ENCODE measurements at places on chromosomes 4 and X.

GRCh38 chr4:6974138-6974848, 64.7 kb downstream of the TBC1D14 start:
- peak; percentile 64 for DNase-seq

DNA sequence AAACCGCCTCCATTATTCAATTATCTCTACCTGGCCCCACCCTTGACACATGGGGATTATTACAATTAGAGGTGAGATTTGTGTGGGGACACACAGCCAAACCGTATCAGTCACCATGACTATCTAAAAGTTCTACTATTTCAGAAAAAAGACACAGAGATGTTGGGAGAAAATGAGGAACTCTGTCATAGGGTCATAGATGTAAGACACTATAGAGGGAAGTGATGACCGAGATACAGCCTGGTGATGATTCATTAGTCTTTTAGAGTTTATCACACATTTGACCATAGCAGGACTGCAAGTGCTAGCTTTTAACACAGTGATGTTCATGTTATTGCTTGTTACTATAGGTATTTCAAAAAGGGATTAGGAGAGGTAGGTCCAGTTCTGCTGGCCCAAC, 357.0 kb upstream of the AADAT start:
- no peak for DNase-seq

DNA sequence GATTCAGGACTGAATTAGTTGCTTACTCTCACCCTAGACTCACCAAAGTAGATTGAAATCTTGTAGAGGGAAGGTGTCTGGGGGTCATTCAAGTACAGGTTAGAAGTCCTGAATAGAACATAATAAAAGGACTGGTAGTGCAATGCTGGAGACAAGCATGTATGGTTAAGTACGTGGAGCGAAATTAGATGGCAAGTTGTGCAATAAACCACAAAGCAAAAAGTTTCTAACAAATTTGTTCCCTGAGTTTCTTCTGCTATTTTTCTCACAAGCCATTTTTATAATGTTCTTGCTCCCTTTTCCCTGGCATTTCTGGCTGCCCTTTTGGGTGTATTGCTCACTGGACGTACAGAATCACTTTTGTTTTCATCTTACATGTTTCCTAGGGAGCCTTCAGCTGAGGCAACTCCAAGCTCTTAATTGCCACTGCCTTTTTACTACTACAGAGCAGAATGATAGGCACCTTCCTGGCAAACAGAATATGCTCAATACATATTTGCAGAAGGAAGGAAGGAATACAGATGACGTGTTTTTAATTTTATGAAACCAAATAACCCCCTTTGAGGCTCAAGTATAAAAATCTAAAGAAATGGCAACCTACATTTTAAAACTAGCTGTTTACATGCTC, 23.4 kb downstream of the LANCL3 start:
- DNase-seq: no peak

GRCh38 chr4:79917246-79917645, 155.8 kb downstream of the ANTXR2 start:
- peak; percentile 11 for DNase-seq

DNA sequence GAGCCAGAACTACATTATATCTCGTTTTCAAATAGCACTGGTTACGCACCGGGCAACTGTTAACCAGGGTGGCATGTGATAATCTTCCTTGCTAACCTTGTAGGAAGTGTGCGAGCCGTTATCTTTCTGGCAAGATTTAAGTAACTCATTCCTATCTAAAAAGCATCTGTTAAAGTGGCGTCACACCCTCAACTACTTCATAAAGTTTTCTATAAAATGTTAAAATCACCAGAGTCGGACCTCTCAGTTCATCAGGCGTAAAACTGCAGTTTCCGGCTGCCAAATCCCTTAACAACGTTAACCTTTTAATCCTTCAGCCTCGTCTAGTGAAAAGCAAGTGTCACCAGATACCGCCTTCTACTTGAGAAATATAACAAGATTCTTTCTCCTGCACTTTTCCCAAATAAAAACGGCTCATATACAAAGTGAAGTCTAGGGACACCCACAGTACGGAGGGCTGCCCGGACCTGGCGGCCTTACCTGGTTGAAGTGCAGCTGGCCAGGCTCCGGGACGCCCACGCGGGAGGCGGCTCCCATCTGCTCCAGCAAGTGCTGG, 1.2 kb downstream of the SLC39A8 start:
- DNase-seq: peak; percentile 59

- no peak for DNase-seq
These were observed 51.5 kb downstream of the DHRSX start for GRCh38 chrX:2449135-2449886.

GRCh38 chr4:21722157-21722839, 226.3 kb downstream of the KCNIP4 start:
- no peak for DNase-seq

GRCh38 chrX:42531441-42531840, 246.5 kb downstream of the PPP1R2C start:
- no peak for DNase-seq

- DNase-seq: no peak
These were observed 745 bp upstream of the IQSEC2 start for GRCh38 chrX:53281963-53282695.

DNA sequence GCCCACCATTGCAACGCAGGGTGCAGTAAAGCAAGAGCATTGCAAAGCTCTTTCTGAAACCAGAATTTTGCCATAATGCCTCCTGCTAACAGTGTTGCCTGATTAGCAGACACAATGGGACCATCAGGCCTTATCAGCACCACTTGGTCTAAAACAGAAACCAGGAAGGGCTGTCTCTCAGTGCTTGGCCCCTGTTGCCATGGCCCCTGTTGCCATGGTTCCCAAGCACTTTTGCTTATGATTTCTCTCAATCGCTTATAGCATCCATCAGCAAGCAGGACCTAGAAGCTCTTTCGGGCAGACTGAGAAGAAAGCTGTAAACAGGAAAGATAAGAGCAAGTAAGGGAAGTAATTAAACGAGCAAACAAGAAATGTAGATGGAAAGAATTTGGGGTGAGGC, 36.8 kb downstream of the RTL5 start:
- DNase-seq: no peak

GRCh38 chr4:2991243-2991642, 27.9 kb downstream of the GRK4 start:
- DNase-seq: no peak

GRCh38 chr4:120918788-120919187, 3.7 kb downstream of the PRDM5 start:
- DNase-seq: no peak

- DNase-seq: no peak
These were observed 131.4 kb downstream of the PTTG2 start for GRCh38 chr4:38091636-38092035.

GRCh38 chr4:46946919-46947536, 38.0 kb upstream of the COX7B2 start:
- DNase-seq: no peak

DNA sequence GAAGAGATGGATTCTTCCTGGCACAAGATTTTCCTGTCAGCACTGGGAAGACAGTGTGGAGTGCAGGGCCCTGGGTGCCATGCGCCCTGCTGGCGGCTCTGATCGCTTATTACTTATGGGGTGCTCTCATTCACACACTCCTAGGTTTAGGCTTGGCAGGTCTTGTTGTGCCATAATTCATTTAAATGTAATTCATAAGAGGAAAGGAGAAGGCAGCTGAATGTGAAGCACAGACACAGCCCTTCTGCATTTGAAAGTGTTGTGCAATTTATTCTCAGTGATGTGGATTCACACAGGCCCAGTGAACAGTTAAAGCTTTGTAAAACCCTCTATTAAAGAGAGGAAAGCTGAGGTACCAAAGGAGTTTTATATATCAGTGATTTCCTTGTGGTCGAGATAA, 249.7 kb downstream of the C4orf33 start:
- DNase-seq: no peak

GRCh38 chr4:174401471-174402130, 117.9 kb downstream of the CEP44 start:
- DNase-seq: no peak

DNA sequence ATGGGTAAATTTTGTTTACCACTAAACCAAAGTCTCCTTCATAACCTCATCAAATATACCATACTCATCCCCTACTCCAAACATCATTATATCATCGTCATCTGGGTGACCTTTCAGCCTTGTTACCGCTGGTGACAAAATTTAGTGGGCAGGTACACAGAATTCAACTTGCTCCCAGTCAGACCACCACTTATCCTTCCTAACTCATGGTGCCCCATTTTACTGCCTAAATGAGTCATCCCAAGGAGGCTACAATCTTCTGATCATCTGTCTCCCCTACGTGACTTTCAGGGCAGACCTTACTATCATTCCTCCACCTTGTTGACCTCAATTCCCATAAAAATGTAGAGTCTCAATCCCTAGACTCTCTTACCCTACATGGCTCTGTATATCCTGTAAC, 49.6 kb downstream of the DCHS2 start:
- no peak for DNase-seq

DNA sequence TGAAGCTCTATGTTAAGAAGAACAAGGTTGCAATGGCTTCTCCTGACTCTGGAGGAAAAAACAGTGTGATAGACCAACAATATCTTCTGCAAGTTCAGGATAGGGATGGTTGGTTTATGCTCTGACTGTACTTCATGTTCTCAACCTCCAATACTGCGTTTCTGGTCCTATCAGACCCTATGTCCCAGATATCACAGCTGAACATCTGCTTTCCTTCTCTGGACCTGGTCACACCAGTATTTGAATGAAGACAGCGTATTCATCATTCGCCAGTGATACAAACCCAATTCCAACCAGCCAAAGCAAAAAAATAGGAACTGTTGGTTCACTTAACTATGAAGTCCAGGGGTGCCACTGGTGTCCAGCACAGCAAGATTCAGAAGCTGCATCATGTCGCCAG, 124.5 kb upstream of the KLF3 start:
- no peak for DNase-seq

GRCh38 chrX:22059775-22060174, 27.6 kb downstream of the PHEX start:
- DNase-seq: no peak

- no peak for DNase-seq
These were observed 10.1 kb downstream of the SHOX start for GRCh38 chrX:640641-641040.
